ENCODE measurements at places on chromosomes 4 and X.

DNA sequence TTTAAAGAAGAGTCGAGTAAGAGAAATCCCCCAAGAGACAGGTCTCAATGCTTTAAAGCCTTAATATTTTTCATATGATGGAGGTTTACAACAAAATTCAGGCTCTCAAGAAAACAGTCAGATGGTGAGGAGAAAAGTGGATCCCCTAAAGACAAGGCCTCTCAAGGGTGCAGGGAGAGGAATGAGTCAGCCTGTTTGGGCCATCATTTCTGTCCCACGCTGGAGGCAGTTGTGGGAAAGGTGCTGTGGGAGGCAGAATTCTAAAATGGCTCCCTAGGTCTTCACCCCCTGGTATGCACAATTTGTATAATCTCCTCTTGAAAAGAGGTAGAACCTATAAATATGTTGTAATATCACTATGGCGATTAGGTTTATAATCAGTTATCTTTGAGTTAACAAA lies 4.6 kb upstream of the TIFA start:
- DNase-seq = no peak

DNA sequence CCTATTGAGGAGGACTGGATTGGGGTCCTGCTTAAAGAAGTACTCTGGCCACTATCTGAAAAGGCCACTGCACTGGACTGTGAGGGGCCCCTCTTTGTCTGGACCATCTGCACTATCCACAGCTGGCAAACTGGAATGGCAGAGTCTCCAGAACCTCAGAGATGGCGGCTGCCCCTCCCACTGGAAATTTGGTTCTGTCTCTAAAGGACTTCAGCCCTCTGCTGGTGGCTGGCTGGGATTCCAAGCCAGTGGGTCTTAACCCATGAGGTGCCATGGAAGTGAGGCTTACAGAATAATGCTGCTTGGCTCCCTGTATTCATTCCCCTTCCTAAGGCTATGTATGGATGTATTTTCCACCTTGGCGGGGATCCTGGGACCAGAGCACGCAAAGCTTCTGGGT lies 41.6 kb upstream of the CYLC1 start:
- DNase-seq = no peak

GRCh38 chr4:159937595-159937994 lies 834.7 kb downstream of the RAPGEF2 start:
- no peak for DNase-seq

DNA sequence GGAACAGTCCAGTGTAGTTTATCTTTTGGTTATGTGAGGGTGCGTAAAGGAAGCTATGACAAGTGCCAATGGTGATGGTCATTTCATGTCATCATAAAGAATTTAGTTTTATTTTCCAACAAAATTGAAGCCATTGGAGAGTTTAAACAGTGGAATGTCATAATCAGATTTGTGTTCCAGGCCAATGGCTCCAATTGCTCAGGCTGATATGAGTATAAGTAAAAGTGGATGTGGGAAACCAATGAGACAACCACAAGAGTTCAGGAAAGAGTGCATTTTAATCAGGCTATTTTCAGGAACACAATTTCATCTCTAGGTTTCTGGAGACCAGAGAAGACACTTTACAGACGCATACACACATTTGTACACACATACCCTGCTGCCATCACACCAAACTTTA lies 20.7 kb downstream of the SPANXC start:
- DNase-seq = no peak

GRCh38 chr4:73631565-73632226 lies 11.5 kb upstream of the RASSF6 start:
- no peak for DNase-seq

DNA sequence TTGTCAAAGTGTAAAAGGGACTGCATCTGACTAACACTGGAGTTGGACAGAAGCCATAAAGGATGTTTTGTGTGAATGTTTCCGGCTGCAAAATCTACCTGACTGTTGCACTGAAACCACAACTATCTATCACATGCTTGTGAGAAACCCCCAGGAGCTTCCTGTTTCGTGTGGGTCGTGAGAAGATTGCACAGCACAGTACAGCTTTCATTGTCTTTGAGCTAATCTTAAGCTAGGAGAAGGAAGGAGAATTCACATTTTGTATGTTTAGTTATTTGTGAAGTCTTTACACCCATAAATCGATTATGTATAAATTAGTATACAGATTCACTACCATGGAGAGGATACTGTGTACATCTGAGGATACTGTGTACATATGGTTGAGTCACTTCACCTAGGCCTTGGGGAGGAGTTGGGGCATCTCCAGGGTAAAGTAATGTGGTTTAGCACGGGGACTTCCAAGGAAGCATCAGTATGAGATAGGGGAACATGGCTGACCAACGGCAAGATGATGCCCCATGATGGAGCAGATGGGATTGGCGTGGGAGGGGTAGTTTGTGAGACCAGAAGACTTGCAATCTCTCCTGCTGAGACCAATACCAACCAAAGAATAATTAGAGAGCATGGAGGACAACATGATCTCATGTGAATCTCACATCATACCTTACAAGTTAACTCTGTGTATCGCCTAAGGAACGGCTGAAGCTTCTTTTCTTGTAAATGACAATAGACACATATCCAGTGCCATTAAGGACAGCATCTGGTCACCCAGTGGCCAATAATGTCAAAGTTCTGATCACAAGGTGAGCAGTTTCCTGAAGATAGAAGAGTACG lies 43.1 kb upstream of the FAM9C start:
- DNase-seq = peak; percentile 27

DNA sequence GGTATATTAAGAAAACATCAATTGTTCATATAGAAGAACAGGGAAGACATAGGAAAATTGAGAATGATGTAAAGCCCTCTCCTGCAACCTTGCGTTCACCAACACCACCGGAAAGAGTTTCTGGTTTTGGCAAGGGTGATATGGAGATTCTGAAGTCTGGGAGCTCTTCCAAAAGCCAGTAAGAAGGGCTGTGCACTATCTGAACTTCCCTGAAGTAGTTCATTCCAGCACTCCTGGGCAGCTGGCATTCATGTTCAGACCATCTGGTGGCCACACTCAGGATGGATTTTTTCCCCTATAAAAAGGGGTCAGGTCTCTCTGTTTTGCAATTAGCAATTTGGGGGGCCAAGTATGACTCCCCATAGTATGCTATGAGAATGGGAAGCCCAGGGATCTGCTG lies 15.4 kb upstream of the TLR2 start:
- no peak for DNase-seq

Measured in GM12892 (cell line).